Activated CD4-positive, alpha-beta T cell treated with anti-CD3 and anti-CD28 coated beads, Interleukin-2, amount 50 U/mL, for 4 hours (primary cell): ENCODE measurements at places on chromosomes 16 and 17.

DNA sequence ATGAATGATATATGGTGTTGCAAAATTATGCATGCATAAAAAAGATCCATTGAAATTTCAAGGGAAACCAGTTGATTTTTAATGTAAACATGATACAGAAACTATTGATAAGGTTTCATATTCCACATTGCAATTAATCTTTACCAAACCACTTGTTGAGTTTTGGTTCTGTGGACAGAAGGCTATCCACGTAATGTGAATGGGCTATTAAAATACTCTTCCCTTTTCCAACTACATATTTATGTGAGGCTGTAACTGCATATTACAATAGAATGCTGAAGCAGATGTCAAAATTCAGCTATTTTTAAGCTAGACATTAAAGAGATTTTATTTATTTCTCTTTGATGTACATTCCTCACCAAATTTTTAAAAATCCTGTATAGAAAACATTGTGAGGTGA, 33.7 kb upstream of the VPS4A start:
- no peak for DNase-seq

GRCh38 chr17:45577571-45578279, 87.2 kb upstream of the PLEKHM1 start:
- DNase-seq = no peak

GRCh38 chr17:27593857-27594255, 37.1 kb upstream of the LGALS9 start:
- no peak for DNase-seq

- DNase-seq = no peak
These were observed 4.5 kb upstream of the PHKG2 start for GRCh38 chr16:30743716-30744115.

GRCh38 chr16:89084814-89085612, 8.6 kb upstream of the ACSF3 start:
- DNase-seq = no peak

- no peak for DNase-seq
These were observed 195.2 kb downstream of the PARN start for GRCh38 chr16:14434860-14435259.

DNA sequence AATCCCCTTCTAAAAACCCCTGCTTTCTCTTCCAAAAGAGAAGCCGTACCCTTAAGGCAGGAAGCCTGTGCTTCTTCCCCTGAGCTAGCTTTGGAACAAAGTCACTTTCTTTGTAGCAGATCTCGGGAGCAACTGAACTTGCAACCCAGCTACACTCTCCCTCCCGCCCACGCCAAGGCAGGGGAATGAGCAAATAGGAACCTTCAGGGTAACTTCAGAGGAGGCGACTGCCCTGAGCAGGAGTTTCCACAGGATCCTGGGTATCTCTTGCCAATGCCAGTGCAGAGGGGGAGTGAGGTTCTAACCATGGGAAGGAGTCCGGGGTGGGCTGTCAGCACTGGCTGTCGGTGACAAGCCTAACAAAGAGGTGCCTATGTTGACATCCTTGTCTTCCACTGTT, 5.9 kb upstream of the PIRT start:
- DNase-seq = no peak

GRCh38 chr17:82440991-82441627, 9.4 kb downstream of the CYBC1 start:
- DNase-seq = no peak

- no peak for DNase-seq
These were observed 16.6 kb upstream of the G6PC1 start for GRCh38 chr17:42883802-42884558.

GRCh38 chr17:14156689-14157088, 80.0 kb downstream of the CDRT15 start:
- DNase-seq = no peak

GRCh38 chr16:18833707-18834505, 32.6 kb upstream of the ARL6IP1 start:
- no peak for DNase-seq

- DNase-seq = no peak
These were observed 1.8 kb downstream of the BTBD17 start for GRCh38 chr17:74359916-74360315.

DNA sequence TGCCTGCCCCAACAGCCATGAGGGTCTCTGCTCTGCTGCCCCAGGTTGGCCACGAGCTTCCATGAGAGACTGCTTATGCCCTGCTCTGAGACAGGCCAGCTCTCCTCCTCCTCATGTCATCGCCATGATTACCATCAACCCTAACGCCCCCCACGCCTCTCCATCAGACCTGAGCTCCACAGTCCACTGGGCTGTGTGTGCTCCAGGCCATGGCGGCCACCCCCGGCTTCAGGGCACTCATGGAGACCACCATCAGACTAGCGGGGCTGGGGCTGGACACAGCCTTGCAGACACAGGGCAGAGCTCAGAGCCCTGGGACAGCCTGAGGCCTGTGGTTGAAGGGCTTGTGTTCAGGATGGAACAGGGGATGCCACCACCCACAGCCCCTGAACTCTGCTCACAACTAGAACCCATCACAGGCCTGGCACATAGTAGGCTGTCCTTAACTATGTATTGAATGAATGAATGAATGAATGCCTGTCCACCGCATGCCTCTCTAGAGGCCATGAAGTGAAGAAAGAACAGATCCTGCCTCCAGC, 14.6 kb downstream of the CNGB1 start:
- no peak for DNase-seq

DNA sequence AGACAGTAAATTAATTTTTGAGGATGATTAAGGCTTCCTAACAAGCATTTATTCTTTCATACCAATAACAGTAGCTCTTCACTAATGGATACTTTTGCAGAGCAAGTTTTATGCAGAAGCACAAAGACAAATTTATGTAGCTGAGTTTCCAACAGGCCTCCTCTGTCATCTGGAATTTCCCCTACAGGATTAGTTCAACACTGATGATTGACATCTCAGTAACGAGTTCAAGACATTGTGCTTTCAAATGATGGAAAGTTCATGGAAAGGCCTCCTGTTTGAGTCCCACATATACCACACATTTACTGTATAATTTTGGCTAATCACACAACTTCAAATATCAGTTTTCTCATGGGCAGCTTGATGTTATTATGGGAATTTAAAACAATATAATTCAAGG, 40.6 kb downstream of the ABCA10 start:
- DNase-seq = no peak

DNA sequence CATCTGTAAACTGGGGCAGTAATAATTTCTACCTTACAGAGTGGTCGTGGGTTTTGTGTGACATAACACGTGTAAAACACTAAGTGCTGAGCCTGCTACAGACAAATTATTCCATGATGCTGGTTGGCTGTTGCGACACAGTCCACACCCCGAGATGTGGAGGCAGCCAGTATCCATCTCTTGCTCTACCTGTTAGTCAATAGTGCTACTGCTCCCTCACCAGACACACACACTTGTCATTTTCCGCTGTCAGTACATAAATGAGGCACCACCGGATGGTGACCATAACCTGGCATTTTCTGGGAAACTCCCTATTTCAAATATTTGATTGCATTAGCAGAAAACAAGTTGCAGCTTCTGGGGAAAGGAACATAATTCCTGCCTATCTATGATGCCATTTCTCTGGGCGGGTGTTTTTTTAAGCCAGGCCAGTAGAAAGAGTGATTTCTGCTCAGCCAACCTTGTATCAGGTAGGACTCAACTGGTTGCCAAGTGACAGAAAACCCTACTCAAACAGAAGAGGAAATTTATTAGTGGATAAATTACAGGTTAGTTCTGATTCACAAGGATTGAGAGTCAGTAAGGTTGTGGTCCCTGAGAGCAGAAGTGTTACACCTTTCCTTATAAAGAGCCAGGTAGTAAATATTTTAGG, 24.1 kb downstream of the DNAJA2 start:
- peak; percentile 19 for DNase-seq

DNA sequence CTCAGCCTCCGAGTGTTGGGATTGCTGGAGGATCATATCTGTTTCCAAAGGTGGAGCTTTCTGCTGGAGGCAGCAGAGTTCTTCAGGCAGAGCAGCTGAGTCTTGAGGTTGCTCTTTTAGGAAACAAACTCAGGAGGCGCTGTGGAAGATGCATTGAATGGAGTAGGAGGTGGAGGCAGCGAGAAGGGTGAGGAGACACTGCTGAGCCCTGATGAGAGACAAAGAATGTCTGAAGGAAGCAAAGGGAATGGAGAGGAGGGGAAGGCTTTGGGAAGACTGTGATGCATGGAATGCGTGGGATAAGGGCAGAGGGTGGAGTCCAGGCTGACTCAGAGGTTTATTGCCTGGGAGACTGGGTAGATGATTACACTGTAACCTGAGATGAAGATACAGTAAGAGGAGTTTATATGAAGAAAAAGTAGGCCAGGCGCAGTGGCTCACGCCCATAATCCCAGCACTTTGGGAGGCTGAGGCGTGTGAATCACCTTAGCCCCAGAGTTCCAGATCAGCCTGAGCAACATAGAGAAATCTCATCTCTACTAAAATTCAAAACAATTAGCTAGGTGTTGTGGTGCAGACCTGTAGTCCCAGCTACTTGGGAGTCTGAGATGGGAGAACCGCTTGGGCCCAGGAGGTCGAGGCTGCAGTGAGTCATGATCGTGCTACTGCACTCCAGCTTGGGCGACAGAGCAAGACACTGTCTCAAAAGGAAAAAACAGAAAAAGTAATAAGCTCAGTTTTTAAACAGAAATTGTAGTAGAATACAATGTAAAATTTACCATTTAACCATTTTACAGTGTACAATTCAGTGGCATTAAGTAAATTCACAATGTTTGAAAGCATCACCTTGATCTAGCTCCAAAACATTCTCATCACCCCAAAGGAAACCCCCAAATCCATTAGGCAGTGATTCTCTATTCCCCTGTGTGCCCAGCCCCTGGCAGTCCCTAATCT, 17.8 kb upstream of the TMEM219 start:
- no peak for DNase-seq

DNA sequence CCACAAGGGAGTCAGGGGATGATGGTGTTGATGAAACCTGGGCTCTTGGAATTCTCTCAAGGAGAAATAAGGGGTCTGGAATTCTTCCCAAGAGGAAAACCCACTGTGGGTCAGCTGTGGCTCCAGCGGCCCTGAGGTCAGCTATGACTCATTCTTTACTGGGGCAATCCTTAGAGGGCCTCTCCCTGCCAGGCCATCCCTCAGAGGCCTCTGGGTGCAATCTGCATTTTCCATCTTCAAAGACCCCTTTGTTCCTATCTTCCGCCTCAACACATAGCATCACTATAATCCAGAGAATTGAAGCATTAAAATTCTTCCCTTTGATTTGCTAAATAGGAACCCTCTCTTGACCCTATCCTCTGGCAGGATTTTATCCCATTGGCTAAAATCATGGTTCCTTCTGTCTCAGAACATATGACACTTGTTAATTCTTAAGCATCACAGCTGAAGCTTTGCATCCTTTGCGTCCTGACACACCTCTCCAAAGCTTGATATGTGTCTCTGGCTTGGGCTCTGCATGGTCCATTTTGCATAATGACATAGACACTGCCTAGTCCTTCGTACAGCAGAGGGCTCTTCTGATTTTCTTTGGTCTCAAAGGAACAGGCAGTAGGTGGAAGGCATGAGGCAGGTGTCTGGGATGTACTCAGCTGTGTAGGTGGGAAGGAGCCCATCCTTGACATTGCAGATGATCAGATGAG, 4.4 kb upstream of the KRT37 start:
- no peak for DNase-seq

DNA sequence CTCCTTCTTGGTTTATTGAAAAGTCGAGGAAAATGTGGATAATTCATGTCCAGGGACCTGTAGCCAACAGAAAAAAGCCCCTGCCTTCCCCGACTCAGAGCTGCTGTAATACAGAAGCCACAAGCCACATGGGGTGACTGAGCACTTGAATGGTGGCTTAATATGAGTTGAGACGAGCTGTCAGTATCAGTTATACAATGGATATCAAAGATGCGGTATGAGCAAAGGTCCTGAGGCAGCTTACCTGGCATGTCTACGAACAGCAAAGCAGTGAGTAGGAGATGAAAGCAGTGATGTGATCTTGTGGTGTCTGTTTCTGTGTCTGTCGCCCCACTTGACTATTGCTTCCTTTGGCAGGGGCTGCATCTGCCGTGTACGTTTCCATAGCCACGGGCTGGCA, 12.2 kb upstream of the RMI2 start:
- DNase-seq = no peak

GRCh38 chr17:58156839-58157803, 8.9 kb downstream of the OR4D1 start:
- peak; percentile 36 for DNase-seq

DNA sequence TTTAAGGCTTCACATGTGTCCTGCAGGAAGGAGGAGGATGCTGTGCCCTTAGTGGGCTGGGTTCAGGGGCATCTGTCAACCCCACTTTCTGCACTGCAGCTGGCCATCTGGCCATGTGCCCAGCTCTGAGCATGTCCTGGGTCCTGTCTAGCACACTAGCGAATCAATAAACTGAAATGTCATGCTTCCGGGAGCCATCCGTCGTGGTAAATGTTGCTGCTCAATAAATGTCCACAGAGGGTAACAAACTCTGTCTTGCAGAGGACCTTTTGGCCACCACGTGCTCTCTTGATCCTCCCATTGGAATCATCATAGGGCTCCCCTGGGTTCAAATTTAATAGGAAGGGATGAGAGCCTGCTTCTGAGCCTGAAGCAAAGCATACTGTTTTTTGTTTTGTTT, 168.6 kb upstream of the PIRT start:
- DNase-seq = no peak

DNA sequence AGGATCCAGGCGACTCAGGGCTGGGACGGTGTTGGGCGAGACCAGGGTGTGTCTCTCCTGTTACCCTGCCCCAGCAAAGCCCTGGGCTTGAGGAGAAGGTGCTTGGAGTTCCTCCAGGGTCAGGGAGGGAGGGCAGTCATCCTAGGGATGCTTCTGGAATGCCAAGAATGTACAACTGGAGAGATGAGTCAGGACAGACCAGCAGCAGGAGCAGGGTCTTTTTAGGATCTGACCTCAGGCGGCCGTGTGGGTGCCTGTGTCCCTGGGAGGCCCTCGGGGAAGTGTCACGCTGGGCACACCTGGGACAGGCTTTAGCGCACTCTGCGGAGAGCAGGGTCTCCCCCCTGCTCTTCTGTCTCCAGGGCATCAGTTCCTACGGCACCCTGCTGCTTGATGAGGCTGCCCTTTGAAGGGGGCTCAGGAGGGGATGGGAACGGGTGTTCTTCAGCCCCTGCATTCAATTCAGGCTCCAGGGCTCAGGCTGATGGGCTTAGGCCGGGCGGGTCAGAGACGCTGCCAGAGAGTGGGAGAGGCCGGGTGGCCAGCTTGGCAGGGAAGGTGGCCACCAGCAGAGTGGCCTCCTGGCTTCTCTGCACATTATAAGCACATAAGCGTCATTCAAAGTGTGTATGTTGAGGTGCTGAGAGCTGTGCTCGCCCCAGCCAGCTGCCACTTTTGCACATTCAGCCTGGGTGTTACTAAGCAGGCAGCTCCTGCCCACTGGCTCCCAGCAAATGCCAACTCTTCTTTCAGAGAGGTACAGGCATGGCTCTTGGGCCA, 8.4 kb upstream of the MTSS2 start:
- DNase-seq = no peak
